ENCODE measurements at places on chromosomes 6 and 20. TPM values are rescaled to one million over a fixed set of nuclear protein-coding genes. Genes with fewer than 3 reads are reported as not detected.

GRCh38 chr6:13251242-13251641 is 77.1 kb downstream of the TBC1D7 start:
- no peaks in the 10 kb centered on the region for H3K36me3 ChIP-seq
- no peak overlapping the region for H3K4me3 ChIP-seq
- H3K4me1 ChIP-seq: no peaks in the 10 kb centered on the region
- no peak for DNase-seq
- no peaks in the 10 kb centered on the region for H3K27me3 ChIP-seq

DNA sequence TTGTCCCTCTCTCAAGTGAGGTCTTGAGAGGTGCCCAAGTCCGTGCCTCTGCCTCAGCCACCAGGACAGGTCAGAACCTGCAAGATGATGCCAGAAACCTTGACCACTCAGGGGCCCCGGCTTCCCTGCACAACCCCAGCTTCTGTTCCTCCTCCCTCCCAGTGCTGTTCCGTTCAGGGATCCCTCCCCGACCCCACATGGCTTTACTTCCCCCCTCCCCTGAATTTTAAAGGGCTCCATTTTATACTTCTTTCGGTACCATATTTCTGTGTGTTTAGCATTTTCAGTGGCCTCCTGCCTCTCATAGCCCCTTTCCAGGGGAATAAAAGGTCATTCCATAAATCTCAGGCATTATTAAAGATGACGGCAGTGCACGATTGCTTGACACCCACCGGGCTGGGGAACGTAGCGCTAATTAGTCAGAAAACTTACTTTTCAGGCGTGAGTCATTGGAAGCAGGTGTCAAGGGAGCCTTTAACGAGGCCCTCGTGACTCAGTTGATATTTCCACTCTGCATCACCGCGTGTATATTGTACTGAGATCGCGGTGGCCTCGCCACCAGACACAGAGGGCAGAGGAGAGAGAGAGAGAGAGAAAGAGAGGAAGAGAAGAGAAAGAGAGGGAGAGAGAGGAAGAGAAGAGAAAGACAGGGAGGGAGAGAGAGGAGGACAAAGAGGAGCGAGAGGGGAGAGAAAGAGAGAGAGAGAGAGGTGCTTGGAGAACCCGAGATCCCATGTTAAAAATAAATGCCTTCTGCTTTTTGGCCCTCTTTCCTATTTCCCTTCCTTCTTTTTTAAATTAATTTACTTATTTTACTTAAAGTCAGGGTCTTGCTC is 21.3 kb downstream of the KCNG1 start:
- no peaks in the 10 kb centered on the region for H3K36me3 ChIP-seq
- H3K4me1 ChIP-seq: no peaks in the 10 kb centered on the region
- no peaks in the 10 kb centered on the region for H3K27me3 ChIP-seq

DNA sequence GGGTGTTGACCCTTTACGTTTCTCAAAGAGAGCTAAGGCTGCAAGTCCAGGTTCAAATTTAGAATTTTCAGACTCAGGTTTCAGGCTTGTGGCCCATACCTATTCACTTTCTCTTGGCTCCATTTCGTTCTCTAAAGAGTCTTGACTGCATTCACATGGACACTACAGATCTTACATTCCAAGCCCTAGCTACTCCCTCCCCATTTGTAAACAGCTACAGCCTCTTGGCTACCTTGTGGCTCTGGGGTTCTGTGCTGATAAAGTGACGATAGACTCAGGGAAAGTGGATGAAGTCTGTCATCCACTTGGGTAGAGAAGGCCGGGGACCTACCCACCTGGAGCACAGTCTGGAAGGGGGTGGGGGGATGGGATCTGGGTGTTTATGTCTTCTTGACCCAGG is 503.3 kb downstream of the LMBRD1 start:
- no peaks in the 10 kb centered on the region for H3K27me3 ChIP-seq
- no peaks in the 10 kb centered on the region for H3K36me3 ChIP-seq
- no peak overlapping the region for H3K27ac ChIP-seq
- no peaks in the 10 kb centered on the region for H3K4me1 ChIP-seq
- no peak for DNase-seq

DNA sequence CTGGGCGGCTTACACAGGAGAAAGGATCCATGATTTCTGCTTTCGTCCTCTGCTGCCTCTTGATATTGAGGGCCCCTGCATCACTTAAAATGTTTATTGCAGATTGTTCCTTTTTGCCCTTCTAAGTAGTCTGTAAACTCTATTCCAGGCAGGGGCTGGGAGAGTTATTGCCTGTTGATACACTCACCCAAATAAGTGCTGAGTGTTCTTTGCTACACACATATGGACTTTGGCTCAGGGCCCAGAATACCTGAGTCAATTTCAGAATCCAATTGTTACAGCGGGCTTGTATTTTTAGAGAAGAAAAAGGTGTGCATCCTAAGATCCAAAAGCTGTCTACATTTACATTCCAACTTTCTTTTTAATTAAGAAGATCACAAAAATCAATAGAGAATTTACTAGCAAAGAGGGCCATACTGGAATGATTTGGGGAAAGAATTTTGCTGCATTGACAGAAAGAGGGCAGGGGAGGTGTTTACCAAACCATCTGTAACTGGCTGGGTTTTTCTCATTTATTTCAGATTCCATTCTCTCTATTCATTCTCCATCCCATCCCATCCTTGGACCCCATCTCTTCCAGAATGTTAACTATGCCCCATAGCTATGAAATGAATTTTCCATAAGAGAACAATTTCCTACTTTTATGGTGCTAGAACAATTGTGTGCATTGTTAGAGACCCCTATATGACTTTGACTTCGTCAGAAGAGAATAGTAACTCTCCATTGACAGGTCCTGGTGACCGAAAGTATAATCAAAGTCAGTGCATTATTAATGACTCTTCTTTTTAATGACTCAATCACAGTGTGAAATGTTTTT is 959.9 kb upstream of the FLRT3 start:
- H3K27me3 ChIP-seq: no peaks in the 10 kb centered on the region
- DNase-seq: peak; percentile 40
- no peaks in the 10 kb centered on the region for H3K4me1 ChIP-seq
- H3K36me3 ChIP-seq: no peaks in the 10 kb centered on the region
- no peak overlapping the region for H3K4me3 ChIP-seq

- H3K27ac ChIP-seq: no peak overlapping the region
- peaks cover 9% of the 10 kb centered on the region for H3K4me1 ChIP-seq
- no peaks in the 10 kb centered on the region for H3K36me3 ChIP-seq
- H3K4me3 ChIP-seq: no peak overlapping the region
- DNase-seq: no peak
These were observed 15.0 kb downstream of the MBOAT1 start for GRCh38 chr6:20197251-20197650.

GRCh38 chr20:21573259-21573658 is 59.4 kb upstream of the NKX2-2 start:
- peaks cover 19% of the 10 kb centered on the region for H3K27me3 ChIP-seq
- DNase-seq: no peak
- H3K4me1 ChIP-seq: no peaks in the 10 kb centered on the region
- H3K4me3 ChIP-seq: no peak overlapping the region
- H3K27ac ChIP-seq: no peak overlapping the region

DNA sequence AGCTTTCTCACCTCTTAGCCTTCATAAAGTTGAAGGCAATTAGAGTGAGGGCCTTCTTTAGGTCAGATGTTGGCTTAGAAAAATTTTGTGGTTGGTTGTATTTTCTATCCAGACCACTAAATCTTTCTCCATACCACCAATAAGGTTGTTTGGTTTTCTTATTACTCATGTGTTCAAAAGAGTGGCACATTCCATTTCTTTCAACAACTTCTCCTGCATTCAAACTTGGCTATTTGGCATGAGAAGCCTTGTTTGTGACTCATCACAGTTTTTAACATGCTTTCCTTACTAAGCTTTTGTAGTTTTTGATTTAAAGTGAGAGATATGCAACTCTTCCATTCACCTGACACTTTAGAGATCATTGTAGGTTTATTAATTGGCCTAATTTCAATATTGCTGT is 949.6 kb downstream of the TBC1D32 start:
- no peaks in the 10 kb centered on the region for H3K36me3 ChIP-seq
- no peak overlapping the region for H3K4me3 ChIP-seq
- no peaks in the 10 kb centered on the region for H3K4me1 ChIP-seq

DNA sequence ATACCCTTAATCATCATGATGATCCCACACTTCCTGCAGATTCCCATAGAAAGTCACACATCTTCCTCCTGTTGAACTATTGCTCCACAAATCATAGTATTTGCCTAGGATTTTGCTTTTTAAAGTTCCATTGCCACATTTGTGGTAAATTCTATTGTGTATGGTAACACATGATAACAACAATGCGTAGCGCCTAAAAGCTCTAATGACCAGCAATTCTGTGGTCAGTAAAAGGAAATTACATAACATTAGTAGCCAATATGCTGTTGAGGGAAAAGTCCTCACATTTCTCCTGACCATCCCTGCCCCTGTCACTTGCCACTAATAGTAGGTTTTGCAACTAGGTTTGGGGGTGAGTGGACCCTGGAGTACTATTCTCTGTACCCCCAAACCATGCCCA is 31.8 kb upstream of the PDE7B start:
- no peak overlapping the region for H3K4me3 ChIP-seq
- no peak for DNase-seq
- no peaks in the 10 kb centered on the region for H3K4me1 ChIP-seq
- no peak overlapping the region for H3K27ac ChIP-seq

DNA sequence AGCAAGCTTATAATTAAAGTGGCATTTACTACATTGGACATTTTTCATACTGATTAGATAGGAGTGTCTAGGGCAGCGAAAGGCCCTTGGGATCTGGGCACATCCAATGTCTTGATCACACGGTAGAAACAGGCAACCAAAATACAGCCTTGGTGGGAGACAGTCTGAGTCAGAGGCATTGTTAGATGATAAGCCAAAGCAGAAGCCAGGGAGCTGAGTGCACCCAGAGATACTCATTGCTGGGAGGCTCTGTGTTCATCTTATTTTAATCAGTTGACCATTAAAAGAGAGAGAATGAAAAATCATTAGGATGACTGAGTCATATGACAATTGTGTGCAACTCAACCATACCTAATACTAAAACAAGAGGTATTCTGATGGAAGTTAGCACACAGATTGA is 109.5 kb downstream of the LCA5 start:
- H3K27me3 ChIP-seq: no peaks in the 10 kb centered on the region
- no peak overlapping the region for H3K4me3 ChIP-seq
- no peak overlapping the region for H3K27ac ChIP-seq
- DNase-seq: no peak
- H3K36me3 ChIP-seq: no peaks in the 10 kb centered on the region

DNA sequence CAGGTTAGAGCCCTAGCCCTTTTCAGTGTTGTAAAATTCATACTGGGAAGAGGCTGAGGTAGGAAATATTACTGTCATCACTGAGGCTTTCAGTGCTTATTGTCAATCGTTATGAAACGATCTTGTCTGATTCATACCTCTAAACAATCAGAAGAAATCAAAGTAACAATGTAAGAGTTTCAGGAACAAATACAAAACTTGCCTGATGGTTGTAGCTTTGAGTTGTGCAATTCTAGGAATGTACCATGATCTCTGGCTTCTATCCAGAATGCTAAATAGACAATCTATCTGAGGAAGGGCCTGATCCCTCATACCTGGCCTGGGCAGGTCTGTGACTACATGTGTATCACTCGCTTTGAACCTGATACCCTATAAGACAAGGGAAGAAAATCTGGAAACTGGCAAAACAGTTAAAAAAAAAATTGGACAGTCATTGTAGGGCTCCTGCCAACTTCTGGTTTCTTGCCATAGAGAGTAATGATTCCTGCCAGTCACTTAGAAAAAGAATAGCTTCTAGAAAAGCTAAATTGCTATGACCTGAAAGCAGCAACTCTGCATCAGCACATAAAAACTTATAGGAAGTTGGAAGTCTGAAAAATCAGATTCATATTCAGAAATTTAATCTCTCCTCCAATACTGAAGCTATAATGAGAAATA is 234.7 kb downstream of the BTBD9 start:
- H3K4me1 ChIP-seq: peaks cover 16% of the 10 kb centered on the region
- H3K4me3 ChIP-seq: no peak overlapping the region

GRCh38 chr6:35391240-35391968 is 49.0 kb downstream of the PPARD start:
- H3K4me1 ChIP-seq: peaks cover 2% of the 10 kb centered on the region
- no peaks in the 10 kb centered on the region for H3K27me3 ChIP-seq
- no peak overlapping the region for H3K4me3 ChIP-seq
- DNase-seq: no peak
- no peaks in the 10 kb centered on the region for H3K36me3 ChIP-seq

DNA sequence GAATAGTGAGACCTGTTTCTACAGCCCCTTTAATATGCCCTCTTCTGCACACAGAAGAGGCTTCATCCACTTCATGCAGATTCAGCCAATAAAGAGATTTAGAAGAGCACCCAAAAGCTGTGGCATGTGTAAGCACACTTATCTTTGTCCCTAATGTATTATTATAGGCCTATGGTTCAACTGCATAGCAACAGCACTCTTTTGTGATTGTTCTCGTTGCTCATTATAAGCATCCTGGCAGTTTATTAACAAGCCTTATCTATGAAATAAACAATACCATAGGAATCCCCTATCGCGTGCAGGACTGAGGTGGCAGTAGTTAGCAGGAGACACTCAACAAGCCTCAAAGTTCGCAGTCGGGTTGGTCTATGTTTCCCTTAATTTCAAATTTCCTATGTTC is 138.5 kb upstream of the BEND6 start:
- no peak overlapping the region for H3K4me3 ChIP-seq
- no peaks in the 10 kb centered on the region for H3K27me3 ChIP-seq
- peak; percentile 36 for DNase-seq
- peaks cover 7% of the 10 kb centered on the region for H3K4me1 ChIP-seq

- no peaks in the 10 kb centered on the region for H3K27me3 ChIP-seq
- no peak overlapping the region for H3K4me3 ChIP-seq
- no peaks in the 10 kb centered on the region for H3K4me1 ChIP-seq
- no peak for DNase-seq
- H3K27ac ChIP-seq: no peak overlapping the region
These were observed 17.1 kb upstream of the SASH1 start for GRCh38 chr6:148325316-148326068.

DNA sequence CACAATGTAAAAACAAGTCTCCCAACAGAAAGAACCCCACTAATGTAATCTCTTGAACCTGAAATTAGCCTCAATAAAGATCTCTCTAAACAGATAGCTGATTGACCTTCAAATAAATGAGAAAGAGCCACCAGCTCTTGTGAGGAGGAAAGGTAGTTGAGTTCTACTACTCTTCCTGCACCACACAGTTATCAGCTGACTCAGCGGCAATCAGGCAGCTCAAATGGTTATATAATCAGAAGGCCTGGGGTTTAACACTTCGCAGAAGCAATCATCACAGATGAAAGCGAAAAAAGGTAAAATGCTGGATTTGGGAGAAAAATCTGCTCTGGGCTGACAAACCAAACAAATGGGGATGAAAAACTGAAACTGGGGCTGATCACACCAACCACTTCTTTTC is 91.8 kb downstream of the CHD6 start:
- peak; percentile 19 for DNase-seq
- H3K4me1 ChIP-seq: peaks cover 5% of the 10 kb centered on the region
- no peaks in the 10 kb centered on the region for H3K27me3 ChIP-seq
- H3K27ac ChIP-seq: peak overlapping the region; percentile 1

Gene ZC3H12D
- 0.50 TPM for total RNA-seq

Gene AIF1
- 4.6 TPM for total RNA-seq

Gene PSMB8
- 25.7 TPM for total RNA-seq

Gene COL10A1
- total RNA-seq: 0.07 TPM

Gene MEA1
- 73.3 TPM for total RNA-seq

Gene TP53TG5
- not detected for total RNA-seq
